Type B pancreatic cell (in vitro differentiated cells): ENCODE measurements at places on chromosomes 7 and 10.
A peak's percentile ranks its signal among the peaks of the same experiment; 100 is the strongest.

DNA sequence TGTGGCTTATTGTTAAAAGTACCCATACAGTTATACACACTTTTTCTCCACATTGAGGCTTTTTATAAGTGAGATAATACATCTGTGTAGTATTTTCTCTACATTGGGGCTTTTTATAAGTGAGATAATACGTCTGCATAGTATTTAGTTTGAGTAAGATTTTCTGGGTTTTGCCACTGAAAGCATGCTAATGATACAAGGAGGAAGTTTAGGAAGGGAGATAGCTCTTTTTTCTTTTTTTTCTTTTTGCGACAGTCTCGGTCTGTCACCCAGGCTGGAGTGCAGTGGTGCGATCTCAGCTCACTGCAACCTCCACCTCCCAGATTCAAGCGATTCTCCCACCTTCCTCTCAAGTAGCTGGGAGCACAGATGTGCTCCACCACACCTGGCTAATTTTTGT lies 13.3 kb downstream of the FAM107B start:
- no peak for DNase-seq

- no peak for DNase-seq
These were observed 162.3 kb downstream of the BAMBI start for GRCh38 chr10:28839600-28840007.

DNA sequence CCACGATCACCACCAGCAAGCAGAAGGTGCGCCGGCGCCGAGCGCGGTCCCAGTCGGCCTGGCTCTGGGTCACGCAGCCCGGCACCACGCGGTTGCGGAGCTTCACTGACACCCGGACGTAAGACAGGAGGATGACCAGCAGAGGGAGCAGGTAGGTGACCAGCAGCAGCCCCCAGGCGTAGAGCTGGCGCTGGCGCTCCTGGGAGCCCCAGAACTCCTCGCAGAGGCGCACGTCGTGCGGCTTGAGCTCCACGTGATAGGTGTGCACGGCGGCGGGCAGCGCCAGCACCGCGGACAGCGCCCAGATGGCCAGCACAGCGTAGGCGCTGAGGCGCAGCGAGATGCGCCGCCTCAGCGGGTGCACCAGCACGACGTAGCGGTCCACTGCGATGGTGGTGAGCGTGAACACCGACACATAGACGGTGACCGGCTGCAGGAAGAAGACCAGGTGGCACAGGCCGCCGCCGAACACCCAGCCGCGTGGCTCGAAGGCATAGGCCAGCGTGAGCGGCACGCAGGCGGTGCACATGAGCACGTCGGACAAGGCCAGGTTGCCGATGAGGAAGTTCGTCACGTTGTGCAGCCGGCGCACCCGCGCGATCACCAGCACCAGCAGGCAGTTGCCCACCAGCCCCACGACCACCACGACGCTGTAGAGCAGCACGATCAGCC lies 920 bp downstream of the PRLHR start:
- DNase-seq: peak; percentile 80

- no peak for DNase-seq
These were observed 19.3 kb downstream of the PROSER2 start for GRCh38 chr10:11842411-11842810.

DNA sequence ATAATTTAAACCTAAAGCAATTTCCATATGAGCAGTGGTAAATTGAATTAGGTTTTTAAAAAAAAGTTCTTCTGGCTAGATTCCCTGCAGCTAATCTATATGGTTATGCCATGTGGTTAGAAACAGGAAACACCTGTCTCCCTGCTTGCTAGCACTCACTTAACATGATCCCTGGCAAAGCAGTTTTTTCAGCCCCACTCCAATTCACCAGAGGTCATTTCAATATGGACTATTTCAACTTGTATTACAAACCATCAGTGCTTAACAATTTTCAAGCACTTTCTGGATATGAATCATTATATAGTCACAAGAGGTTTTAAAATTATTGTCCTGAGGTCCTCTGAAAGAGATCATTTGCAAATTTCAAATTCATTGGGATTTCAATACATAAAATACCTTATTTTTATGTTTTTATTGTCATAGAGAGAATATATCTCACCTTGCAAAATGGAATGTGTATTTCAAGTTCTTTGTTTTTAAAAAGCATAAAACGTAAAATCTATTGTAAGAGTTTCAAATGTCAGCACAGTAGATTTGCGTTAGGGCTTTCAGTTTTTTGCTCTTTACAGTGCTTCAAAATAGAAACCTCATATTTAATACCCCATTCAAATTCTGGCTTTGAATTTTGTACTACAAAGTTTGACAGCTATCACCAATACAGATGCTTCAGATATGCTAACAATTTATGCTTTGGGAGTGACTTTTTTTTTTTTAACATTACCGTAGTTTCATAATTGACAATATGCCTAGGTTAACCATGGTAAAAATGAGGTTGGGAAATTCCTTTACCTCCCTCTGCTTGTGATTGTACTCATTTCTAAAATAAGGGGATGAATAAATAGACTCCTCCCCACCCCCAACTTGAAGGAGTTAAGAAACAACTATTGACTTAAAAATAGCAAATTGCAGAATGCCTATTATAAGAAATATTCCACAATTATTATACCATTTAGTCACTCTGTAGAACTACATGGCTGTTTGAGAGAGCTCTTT lies 117.5 kb upstream of the HGF start:
- no peak for DNase-seq

DNA sequence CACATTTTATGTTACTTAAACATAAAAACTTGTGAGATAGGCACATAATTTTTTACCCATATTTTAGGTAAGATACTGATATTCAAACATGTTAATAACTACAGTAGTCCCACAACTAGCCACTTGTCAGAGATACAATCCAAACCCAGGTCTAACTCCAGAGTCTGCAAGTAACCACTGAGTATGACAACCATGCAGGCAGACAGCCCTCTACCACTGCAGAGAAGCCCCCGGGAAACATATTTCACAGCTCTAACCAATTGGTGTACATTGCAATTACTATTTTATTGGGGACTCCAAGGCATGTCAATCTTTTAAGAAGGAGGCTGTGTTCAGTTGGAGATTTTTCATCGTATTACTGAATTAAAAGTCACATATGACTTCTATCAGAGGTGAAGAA lies 107.2 kb upstream of the FAM133B start:
- DNase-seq: no peak

- DNase-seq: no peak
These were observed 112.4 kb upstream of the FAM171A1 start for GRCh38 chr10:15483215-15484075.

DNA sequence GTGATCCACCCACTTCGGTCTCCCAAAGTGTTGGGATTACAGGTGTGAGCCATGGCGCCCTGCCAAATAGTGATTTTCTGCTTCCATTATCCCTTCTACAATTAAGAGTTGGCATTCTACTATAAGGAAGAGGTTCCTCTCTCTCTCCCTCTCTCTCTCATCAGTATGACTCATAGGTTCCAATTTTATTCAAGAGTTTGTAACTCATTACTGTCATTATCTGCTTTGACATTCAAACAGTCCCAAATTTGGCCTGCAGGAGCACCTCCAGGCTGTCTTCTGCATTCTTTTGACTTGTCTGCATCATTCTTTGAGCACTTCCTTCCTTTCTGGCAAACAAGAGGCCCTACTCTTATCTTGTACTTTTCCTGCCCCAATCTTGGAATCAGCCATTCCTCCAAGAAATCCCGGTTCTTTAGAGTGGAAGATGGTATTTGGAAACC lies 33.2 kb upstream of the CALU start:
- no peak for DNase-seq

GRCh38 chr10:46236546-46236887 lies 50.3 kb upstream of the ANTXRL start:
- DNase-seq: no peak

GRCh38 chr10:75294518-75294865 lies 58.7 kb upstream of the COMTD1 start:
- DNase-seq: no peak

DNA sequence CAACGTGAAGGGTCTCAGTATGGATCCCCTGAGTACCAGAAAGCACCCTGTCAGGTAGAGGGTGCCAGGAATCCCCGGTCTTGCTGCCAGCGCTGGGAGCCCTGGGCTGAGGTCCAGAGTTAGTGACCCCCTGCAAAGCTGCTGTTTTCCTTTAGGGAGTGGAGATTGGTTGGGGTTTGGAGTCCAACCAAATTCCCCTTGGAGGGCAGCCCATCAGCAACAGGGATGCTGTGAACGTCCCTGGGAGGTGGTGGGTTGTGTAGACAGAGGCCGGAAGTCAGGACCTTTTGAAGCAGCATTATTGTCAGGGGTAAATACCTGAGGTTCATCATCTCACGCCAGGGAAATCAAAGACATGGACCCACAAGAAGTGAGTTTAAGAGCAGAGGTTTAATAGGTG lies 104.2 kb downstream of the COL26A1 start:
- no peak for DNase-seq

DNA sequence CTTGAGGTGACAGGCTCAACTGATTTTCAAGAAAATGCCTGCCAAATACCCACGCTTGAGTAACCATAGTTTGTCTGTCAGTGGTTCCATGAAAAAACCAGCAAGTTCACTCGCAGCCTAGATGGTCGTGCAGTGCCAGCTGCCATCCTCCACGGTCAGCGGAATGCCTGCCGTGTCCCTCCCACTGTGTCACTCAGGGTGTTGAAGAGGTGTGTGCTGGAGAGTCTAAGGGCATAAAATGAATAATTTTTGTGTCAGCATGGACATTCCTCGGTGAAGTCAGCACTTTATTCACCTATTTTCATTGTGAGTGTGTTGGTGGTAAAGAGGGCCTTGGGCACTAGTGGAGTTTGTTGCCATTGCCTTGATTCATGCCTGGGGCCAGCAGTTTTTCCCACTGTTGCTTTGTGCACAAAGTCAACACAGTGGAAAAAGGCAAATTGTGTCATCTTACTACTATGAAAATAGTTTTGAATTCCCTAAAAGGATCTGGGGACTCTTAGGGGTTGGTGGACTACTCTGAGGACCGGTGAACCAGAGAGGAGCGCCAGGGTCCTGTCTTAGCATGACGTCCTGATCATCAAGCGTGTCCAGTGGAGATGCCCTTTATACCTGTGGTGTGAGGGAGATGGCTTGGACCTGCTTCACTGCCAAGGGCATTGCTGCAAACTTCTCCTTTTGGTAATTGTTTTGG lies 17.6 kb downstream of the MINDY4 start:
- peak; percentile 43 for DNase-seq

- DNase-seq: no peak
These were observed 14.5 kb downstream of the TMEM120A start for GRCh38 chr7:75979759-75980429.

DNA sequence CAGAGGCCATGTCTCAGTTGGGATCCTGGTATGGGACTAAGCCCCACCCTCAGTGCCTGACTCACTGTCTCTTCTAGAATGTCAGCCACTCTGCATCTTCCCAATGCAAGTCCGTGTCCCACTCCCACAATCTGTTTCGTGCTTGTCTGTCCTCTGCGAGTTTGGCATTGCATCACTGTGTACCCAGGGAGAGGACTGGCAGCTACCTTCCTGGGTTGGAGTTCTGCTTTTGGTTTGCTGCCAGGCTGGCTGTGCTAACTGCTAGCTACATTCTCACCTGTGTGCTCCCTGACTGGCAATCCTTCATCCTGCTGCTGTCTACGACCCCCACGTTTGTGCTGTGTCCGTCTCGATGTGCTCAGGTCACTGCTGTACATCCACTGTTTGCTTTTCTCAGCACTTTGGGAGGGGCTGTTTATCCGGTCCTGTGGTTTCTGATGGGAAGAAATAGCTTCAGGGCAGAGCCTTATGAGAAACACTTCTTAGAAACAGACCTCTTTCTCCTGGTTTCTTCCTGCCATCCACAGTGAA lies 56.0 kb upstream of the GLI3 start:
- no peak for DNase-seq

- no peak for DNase-seq
These were observed 19.8 kb upstream of the RPA3 start for GRCh38 chr7:7738177-7738576.

- DNase-seq: no peak
These were observed 151.5 kb downstream of the PFKFB3 start for GRCh38 chr10:6354168-6354772.

DNA sequence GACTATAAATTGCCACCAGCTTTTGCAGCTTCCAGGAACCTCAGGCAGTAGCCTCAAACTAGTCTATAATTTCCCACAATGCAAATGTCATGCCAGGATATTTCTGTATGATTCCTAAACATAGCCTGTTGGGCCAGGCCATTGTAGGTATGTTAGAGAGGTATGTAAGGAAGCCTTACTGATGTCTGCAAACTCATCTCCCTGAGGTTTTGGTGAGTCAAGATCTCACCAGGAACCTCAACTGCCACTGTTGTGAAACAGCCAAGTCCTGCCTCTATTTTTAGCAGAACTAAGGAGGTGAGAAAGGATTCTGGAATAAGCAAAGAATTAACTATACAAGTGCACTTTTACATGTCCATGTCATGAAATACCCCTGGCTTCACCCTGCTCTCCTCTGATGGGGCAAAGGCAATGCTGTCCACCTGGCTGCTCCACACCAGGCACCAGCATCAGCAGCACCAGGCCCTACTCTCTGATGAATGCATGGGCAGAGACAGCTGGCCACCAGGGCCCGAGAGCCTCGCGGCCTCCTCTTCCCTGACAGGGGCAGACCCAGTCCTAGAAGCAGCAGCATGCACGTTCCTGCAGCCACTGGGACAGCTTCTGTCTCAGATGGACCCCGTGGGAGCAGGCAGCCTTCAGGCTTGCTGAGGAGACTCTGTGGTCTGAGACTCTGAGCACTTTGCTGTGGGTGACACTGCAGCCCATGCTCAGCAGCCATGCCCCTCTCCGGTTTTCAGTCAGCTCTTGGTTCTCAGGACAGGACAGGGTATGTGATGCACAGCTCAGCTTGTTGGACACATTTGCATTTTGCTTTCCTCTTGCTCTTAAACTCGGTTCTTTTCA lies 147.3 kb downstream of the ZMYND11 start:
- no peak for DNase-seq

DNA sequence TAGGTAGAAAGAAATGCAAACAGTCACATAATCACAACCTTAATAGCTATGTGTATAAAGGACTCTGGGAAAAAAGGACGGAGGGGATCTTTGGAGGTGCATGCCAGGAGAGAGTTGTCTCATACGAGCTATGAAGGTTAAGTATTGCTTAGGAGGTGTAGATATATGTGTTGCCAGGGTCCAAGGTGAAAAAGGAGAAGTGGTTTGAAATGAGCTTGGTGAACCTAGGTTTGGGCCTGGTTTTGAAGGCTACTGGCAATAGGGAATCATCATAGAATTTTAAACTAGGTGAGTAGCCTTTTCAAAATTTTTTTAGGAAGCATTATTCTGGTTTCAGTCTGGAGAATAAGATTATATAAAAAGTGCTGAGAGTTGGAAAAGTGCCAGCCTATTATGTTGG lies 336.8 kb downstream of the AUTS2 start:
- DNase-seq: no peak

GRCh38 chr10:48981310-48981907 lies 41.8 kb upstream of the LRRC18 start:
- DNase-seq: no peak

GRCh38 chr7:69399401-69399800 lies 198.9 kb upstream of the AUTS2 start:
- DNase-seq: no peak

GRCh38 chr7:28596245-28596935 lies 184.1 kb downstream of the CREB5 start:
- DNase-seq: no peak
